Stimulated activated CD8-positive, alpha-beta memory T cell treated with anti-CD3 and anti-CD28 coated beads, Interleukin-12 subunit alpha, Interleukin-12 subunit beta, amount 100 ng/mL, for 1 hour (primary cell): ENCODE measurements at places on chromosomes 5 and 9.

- no peak for DNase-seq
These were observed 515 bp downstream of the LCP2 start for GRCh38 chr5:170296935-170297588.

DNA sequence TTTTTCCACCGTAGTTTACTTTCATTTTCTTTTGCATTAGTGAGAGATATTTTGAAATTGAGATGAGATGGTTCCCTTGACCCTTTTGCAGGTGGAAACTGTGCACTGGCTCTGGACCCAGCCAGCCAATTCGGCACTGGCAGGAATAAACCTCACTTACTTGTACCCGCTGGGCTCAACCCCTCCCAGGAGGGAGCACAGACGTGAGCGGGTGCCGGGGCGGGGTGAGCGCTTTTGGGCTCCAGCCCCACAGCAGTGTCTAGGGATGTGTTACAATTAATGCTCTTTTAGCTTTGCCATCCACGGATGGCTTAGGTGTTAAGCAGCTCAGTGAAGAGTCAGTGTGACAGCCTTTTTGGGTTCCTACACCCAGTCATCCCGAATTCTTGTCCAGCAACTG is 766.1 kb upstream of the CHD1 start:
- DNase-seq, result no peak

GRCh38 chr9:95357316-95357715 is 39.8 kb upstream of the FANCC start:
- no peak for DNase-seq

GRCh38 chr5:143207563-143208364 is 195.7 kb downstream of the NR3C1 start:
- no peak for DNase-seq
